Stimulated activated CD8-positive, alpha-beta memory T cell treated with anti-CD3 and anti-CD28 coated beads, Interleukin-15, amount 100 ng/mL, for 1 hour (primary cell): ENCODE measurements at places on chromosomes 4 and X.
A peak's percentile ranks its signal among the peaks of the same experiment; 100 is the strongest.

DNA sequence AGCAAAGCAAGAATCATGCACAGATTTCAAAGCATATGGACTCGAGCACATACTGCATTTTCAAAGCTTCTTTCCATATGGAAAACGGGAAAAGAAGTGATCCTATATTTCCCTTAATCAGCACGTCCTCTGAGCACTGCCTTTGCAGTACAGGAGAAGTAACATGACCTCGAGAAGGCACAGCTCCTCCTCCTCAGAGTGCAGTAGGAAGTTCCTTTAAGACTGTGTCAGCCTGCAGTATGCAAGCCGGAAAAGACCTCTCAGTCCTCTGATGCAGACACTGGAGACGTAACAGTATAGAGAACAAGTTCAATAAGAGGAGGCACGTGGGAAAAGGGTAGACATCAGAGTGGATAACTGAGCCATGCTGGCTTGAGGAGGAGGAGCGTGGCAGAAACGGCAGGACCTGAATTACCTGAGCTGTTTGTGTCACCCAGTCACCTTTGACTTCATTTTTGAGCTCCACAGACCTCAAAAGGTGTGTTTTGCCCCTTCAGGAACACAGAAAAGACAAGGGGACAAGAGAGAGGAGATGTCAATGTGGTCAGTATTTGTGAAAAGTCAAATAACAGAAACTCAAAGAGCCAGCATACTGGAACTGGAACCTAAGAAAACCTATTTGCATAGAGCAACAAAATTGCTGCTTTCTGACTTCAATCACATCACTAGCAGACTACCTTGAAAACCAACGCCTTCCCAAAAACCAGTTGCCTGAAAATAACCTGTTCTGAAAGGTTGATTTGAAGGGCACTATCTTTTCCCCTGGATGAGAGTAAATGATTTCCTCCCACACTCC, 20.8 kb downstream of the IRF2 start:
- no peak for DNase-seq

GRCh38 chrX:98065151-98065550, 1181.4 kb downstream of the RPA4 start:
- no peak for DNase-seq

DNA sequence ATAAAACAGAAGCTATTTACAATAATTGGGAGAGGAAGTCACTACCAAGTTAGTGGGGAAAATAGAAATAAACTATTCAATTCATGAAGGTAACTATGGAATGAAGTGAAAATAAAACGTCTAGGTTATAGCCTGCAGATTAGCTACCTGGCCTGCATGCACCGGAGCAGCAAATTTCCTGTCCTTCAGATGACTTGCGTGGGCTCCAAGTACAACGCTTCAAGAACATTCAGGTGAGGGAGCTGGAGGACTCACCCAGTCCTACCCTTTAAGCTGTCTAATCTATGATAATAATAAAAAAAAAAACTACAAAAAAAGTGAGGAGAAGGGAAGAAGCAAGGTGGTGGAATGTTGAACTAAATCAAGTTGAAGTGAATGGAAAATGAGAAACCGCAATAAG, 13.2 kb downstream of the C4orf54 start:
- DNase-seq: no peak

DNA sequence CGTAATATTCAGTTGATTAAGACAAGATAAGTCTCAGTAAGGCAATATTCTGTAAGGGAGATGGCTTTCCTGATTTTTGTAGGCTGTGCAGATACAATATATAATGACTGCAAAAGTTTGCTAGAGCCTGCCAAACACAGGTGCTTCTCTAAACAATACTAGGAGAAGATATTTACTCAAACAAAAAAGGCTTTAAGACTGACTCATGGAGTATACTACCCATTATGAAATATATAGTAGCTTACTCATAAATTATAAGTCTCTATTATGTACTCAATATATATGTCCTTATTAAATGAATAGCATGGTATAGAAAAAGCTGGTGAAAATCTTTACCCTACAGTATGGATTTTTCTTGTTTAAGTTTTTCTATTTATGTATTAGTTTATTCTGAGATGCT, 93.2 kb upstream of the IL15 start:
- no peak for DNase-seq

DNA sequence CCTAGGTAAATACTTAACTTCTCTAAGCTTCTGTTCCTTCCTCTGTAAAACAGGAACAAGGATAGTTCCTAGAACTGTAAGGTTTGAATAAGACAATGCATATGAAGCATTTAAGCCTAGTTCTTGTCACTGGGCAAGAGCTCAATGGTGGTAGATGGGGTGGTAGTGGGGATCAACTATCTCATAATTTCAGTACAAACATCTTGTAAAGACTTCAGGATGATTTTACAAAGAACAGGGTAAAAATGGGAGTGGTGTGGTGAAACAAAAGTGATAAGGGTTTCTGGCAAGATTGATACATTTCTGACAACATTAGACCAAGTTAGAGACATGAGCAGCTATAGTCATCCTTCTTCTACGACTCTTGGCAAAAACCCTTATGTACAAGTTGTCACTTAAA, 137.8 kb downstream of the SCFD2 start:
- DNase-seq: no peak

GRCh38 chr4:38672074-38672396, 8.0 kb downstream of the KLF3 start:
- DNase-seq: no peak

DNA sequence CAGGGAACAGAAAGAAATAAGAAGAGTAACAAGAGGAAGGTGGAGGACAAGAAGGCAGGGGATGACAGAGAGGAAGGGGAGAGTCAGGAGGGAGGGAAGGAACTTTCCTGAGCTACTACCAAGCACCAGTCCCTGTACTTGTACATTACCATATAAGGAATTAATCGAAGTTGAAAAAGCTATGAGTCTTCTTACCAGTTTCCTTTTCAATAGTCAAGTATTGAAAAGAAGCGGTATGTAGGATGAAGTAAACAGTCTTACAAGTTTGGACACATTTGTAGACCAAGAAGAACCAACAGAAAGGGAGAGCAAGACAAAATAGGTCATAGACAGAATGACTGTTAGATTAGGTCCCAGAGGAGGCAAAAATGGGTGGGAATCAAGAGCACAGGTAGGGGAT, 629.7 kb upstream of the DIPK2B start:
- no peak for DNase-seq

- DNase-seq: no peak
Observed at GRCh38 chr4:11297627-11298026, 131.1 kb downstream of the HS3ST1 start.

DNA sequence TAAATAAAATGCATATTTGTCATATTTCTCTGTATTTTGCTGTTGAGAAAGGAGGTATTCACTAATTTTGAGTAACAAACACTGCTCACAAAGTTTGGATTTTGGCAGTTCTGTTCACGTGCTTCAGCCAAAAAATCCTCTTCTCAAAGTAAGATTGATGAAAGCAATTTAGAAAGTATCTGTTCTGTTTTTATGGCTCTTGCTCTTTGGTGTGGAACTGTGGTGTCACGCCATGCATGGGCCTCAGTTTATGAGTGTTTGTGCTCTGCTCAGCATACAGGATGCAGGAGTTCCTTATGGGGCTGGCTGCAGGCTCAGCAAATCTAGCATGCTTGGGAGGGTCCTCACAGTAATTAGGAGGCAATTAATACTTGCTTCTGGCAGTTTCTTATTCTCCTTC, 3.3 kb downstream of the HTT start:
- no peak for DNase-seq

- DNase-seq: no peak
Observed at GRCh38 chr4:129246145-129246544, 150.2 kb downstream of the C4orf33 start.

- no peak for DNase-seq
Observed at GRCh38 chrX:53280331-53281320, 758 bp downstream of the IQSEC2 start.

DNA sequence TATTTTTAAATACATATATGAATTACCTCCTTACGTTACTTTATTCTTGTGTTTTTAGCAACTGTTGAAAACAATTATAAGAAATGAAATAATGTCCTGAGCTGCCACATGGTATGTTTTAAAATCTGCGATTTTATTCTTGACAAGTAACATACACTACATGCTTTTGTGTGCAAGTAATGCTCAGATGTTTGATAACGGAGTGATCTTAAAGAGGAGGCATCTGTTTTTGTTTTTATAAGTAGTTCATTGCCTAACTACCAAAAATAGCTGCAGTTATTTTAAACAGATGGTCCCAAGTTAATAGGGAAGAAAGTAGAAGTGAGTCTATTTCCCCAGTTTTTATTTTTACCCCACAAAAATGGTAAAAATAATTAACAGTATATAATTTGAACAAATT, 55.2 kb downstream of the GAB1 start:
- DNase-seq: no peak

- DNase-seq: no peak
Observed at GRCh38 chrX:140391313-140391712, 113.6 kb downstream of the SOX3 start.

GRCh38 chr4:183941964-183942363, 36.9 kb downstream of the STOX2 start:
- DNase-seq: no peak

- no peak for DNase-seq
Observed at GRCh38 chrX:150060406-150060805, 122.1 kb upstream of the EOLA2 start.

DNA sequence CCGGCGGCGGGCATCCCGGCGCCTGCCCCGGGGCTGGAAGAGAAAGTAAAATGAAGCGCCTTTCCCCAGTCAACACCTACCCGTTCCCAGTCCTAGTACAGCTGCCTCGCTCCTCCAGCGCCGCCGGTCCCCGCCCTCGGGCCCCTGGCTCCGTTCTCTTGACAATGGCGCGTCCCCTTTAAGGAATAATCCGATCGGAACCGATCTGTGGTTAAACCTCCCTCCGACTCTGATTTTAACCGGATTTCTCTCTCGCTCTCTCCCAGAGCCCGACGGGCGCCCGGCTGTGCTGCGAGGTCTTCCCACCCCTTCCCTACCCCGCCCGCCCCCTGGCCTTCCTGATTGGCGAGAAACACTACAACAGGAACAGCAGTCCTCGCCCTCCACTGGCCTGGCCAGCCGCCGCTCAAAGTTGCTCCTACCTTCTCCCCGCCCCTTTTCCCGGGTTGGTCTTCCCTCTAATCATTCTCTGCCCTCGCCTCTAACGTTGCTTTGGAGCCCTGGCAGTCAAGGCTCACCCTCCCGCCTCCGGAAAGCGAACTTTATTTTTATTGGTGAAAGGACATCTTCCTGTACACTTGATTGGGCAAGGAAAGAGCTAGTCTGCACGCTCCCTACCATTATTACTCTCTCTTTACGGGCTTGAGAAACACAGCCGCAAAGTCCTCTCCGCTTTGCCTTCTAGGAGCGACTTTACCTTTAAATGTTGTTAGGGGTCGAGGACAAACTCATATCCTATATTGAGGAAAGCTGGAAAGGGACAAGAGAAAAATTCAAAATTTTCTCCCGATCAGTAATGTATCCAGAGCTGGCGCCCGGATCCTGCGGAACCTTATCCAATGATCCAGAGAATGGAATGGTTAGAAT, at the start of gene FRYL:
TSS of gene FRYL (minus strand) at position 282 of the 867 bp plus-strand sequence. CDS start 145,869 bp downstream, outside the sequence.
- peak; percentile 92 for DNase-seq

DNA sequence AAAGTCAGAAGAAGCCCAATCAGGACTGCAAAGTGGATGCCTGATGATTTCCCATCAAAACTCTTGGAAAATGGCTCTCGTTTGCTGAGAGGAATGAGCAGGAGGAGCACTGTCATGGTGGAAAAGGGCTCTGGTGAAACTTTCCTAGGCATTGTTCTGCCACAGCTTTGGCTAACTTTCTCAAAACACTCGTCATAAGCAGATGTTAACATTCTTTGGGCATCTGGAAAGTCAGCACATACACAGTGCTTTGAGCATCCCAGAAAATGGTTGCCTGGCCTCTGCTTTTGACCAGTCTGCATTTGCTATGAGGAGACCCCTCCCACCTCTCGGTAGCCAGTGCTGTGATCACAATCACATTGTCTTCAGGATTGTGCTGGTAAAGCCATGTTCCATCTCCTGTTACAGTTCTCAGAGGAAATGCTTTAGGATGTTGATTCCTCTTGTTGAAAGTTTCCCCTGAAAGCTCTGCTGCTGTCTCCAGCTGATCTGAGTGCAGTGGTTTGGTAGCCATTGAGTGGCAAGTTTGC, 25.2 kb upstream of the TBC1D14 start:
- DNase-seq: no peak

DNA sequence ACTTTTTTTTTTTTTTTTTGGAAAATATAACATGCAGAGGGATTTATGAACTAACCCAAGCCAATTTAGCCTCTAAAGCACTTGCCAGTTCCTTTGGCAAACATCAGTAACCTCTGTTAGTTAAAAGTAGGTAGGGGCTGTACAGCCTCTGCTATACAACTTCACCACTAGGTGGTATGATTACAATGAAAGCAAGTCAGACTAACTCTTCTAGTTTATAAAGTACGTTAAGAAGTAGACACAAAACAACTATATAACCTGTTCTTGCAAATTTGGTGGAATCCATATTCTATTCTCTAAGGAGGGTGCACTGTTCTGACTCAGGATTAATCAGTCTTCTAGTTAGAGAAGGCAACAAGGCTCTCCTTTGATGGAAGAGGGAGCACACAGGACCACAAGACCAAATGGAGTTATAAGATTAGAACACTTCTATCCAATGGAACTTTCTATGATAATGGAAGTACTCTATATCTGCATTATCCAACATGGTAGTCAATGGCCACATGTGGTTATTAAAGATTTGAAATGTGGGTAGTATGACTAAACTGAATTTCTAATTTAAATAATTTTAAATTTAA, 12.8 kb downstream of the AIMP1 start:
- no peak for DNase-seq

DNA sequence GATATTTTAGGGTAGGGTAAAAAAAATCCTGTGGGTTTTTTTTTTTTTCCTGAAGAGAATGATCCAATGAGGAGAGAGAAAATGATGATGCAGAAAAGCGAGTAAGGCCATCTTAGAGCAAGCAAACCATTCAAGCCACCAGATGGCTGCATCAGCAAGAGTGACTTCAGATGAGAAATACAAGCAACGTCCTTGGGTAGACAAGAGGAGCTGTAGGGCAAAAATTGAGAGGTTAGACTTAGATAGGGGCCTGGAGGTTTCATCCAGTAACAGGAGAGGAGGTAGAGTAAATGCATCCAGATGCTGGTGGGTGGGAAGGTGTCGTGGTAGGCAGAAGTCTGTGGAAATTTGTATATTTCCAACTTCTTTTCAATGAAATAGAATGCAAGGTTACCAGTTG, 14.6 kb downstream of the FTHL17 start:
- DNase-seq: no peak

GRCh38 chr4:113071274-113071673, 21.8 kb downstream of the ANK2 start:
- no peak for DNase-seq

GRCh38 chr4:140666889-140667614, 89.1 kb downstream of the TBC1D9 start:
- no peak for DNase-seq

GRCh38 chrX:11566173-11566572, 99.5 kb downstream of the ARHGAP6 start:
- DNase-seq: no peak
